Naive thymus-derived CD4-positive, alpha-beta T cell (primary cell): ENCODE measurements at places on chromosomes 1 and 21. TPM values are rescaled to one million over a fixed set of nuclear protein-coding genes. Genes with fewer than 3 reads are reported as not detected.

DNA sequence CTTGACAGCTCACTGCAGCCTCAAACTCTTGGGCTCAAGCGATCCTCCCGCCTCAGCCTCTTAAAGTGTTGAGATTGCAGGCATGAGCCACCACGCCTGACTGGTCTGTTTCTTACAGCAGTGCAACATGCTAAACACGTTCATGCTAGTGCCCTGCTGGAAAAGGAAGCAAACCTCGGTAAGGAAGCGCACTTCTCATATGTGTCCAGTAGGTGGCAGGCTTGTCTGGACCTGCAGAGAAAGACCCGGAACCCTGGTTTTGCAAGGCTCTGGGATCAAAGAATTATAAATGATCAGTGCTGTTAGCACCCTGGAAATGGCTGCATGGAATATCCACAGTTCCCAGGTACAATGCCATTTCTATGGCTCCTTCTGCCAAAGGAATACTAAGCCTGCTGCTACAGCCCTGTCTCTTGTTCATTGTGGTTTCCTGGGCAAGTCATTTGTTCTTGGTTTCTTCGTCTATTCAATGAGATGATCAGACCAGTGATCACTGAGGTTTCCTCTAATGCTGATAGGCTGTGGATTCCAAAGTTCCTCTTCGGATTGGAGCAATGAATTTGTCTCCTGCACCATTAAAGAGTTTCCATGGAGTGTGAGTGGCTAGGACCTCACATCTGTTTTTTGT is 15.9 kb downstream of the RNU5D-1 start:
- H3K27me3 ChIP-seq: no peaks in the 10 kb centered on the region
- H3K4me3 ChIP-seq: peak overlapping the region; percentile 28
- peak overlapping the region; percentile 39 for H3K27ac ChIP-seq
- no peaks in the 10 kb centered on the region for H3K36me3 ChIP-seq

The TNFRSF8 gene
- total RNA-seq: not detected

DNA sequence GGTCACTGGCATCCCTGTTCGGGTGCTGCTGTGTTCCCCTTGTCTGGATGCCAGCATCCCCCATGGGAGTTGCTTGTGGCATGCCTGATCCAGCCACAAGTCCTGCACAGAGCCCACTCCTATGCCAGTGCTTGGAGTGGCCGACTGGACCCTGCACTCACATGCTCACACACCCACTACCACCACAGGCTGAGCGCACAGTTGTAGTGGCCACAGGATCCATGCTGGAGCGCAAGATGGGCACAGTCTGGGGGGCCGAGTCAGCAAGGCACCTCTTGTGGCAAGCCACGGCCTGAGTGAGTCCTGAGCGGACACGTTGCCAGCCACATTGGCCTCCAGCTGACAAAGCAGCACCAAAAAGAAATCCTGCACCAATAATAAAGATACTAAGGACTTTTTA is 661.6 kb upstream of the TMPRSS15 start:
- DNase-seq: no peak
- no peaks in the 10 kb centered on the region for H3K36me3 ChIP-seq
- no peak overlapping the region for H3K4me3 ChIP-seq
- no peak overlapping the region for H3K27ac ChIP-seq
- no peaks in the 10 kb centered on the region for H3K4me1 ChIP-seq

The CLCNKB gene
- not detected for total RNA-seq

The PTCH2 gene
- 1.3 TPM for total RNA-seq

DNA sequence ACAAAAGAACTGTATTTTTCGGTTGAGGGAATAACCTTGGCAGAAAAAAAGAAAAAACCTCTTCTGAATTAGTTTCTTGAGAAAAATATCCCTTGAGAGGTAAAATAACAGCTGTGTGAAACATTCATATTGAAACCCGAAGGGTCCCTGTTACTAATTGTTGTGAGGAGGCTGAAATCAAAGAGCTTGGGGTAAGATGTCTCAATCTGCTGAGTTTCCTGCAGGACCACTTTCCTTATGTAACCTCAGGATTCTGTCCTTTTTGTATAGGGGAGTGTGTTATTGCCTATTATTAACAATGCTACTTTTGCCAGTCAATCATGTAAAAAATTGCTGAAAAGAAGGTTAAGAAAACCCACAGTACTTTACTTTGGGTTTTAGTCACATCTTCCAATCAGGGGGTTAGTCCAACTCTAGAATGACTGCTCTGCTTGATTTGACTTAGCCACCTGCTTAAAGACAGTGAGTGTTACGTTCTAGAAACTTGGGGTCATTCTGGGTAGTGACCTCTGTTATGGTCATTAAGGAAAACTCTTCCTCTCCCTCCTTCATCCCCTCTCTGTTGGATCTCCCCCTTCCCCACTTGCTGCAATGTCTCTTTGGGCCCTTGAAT is 138.8 kb downstream of the GIPC2 start:
- H3K27me3 ChIP-seq: no peaks in the 10 kb centered on the region
- no peaks in the 10 kb centered on the region for H3K4me1 ChIP-seq
- H3K4me3 ChIP-seq: no peak overlapping the region
- no peaks in the 10 kb centered on the region for H3K36me3 ChIP-seq

DNA sequence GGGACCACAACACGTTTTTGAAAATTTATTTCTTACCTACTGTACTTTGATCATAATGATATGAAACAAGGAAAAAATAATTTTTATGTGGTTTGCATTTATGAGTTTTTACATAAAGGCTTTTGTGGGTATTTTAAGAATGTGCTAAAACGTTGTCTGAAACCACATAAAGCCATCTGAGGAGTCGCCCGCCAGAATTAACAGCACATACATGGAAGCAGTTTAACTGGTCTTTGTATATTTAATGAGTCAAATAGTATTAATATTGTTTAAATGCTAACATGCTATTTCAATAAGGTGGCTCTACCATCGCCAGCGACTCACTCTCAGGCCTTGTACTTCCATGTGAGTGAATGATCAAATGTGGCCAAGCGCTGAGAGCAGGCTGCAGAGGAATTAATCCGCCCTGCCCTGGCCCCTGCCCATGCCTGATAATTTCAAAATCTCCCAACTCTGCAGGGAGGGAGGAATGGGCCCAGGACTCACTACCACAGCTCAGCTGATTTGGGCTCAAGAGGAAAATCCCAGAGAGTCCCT is 49.6 kb downstream of the SLC66A1 start:
- H3K27ac ChIP-seq: peak overlapping the region; percentile 1
- no peak overlapping the region for H3K4me3 ChIP-seq
- H3K36me3 ChIP-seq: no peaks in the 10 kb centered on the region
- DNase-seq: no peak
- no peaks in the 10 kb centered on the region for H3K4me1 ChIP-seq
- H3K27me3 ChIP-seq: no peaks in the 10 kb centered on the region

GRCh38 chr1:35556484-35557117 is 602 bp downstream of the KIAA0319L start:
- peak overlapping the region; percentile 77 for H3K27ac ChIP-seq
- DNase-seq: no peak
- peaks cover 16% of the 10 kb centered on the region for H3K4me1 ChIP-seq
- no peaks in the 10 kb centered on the region for H3K27me3 ChIP-seq

The TNFRSF14 gene
- total RNA-seq: 182 TPM

The EPHA8 gene
- not detected in 2 replicates for total RNA-seq

DNA sequence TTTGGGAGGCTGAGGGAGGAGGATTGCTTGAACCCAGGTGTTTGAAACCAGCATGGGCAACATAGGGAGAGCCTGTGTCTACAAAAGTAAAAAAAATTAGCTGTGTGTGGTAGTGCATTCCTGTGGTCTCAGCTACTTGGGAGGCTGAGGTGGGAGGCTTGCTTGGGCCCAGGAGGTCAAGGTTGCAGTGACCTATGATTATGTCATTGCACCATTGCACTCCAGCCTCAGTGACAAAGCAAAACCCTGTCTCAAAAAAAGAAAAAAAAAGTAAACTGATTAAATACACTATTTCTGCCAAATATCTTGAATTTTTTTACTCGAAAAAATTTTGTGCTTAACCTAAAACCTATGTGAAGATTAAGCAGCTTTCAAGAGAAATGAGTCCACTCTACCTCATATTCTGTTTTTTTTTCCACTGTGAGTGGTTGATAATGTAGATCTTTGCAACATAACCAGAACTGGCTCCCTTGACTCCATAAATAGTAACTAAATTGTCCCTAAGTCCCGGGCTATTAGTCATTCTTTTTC is 19.4 kb upstream of the ZNF281 start:
- H3K27ac ChIP-seq: no peak overlapping the region
- H3K4me3 ChIP-seq: no peak overlapping the region
- H3K36me3 ChIP-seq: no peaks in the 10 kb centered on the region
- no peaks in the 10 kb centered on the region for H3K27me3 ChIP-seq

The KRTAP12-1 gene
- total RNA-seq: not detected in 2 replicates

DNA sequence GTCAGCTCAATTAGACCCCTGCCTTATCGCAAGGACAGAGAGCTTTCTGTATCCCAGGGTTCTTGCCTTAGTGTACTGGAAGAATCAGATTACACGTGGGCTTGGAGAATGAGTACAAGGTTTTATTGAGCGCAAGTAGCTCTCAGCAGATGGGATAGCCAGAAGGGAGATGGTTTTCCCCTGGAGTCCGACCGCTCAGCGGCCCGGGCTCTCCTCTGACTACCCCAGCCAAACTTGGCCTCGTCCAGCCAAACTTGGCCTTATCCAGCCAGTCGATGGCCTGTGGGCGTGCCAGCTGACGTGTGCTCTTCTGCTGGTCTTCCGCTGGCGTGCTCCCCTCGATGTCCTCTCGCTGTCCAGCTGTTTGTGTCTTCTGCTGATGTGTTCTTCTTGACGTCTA is 136.9 kb downstream of the SYT14 start:
- no peak overlapping the region for H3K27ac ChIP-seq
- H3K27me3 ChIP-seq: no peaks in the 10 kb centered on the region
- no peaks in the 10 kb centered on the region for H3K36me3 ChIP-seq
- no peaks in the 10 kb centered on the region for H3K4me1 ChIP-seq
- H3K4me3 ChIP-seq: no peak overlapping the region
- DNase-seq: no peak

DNA sequence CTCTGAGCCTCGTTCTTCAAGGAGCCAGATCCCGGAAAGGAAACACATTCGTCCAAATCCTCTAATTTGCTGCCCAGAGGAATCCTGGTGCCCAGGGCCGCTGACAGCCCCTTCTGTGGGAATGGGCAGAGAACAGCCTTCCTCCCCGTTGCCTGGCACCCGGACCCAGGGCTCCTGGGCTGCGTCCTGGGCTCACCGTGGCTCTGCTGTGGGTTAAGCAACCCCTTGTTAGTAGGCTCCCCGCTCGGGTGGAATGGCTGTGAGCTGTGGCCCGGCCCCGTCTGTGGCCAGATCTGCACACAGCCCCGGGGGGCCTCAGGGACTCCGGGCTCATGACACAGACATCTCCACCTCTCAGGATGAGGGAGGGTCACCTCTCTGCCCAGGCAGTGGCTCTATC is 122.9 kb upstream of the ARHGEF16 start:
- H3K27me3 ChIP-seq: no peaks in the 10 kb centered on the region
- H3K36me3 ChIP-seq: no peaks in the 10 kb centered on the region
- no peak overlapping the region for H3K4me3 ChIP-seq
- no peak overlapping the region for H3K27ac ChIP-seq

The NUP210L gene
- total RNA-seq: 0.05 and 0.15 TPM in 2 replicates

The OPTC gene
- total RNA-seq: not detected

The CLEC20A gene
- total RNA-seq: not detected

DNA sequence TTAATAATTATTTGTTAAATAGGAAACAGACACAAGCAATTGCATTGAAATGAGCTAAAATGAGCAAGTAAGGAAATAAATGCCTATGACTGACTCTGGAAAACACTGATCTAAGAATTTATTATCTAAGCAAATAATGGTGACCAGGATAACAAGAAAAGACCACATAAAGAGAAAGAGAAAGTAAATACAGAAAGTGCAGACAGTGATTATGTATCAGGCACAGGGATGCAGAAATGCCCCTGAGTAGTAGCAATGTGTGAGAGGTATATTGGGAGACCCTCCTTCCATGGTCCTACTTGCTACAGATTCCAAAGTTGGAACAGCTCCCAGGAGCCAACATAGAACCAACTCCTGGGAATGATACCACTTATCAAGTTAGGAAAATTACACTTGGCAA is 33.3 kb upstream of the MUTYH start:
- H3K27me3 ChIP-seq: no peaks in the 10 kb centered on the region
- H3K4me3 ChIP-seq: no peak overlapping the region
- no peaks in the 10 kb centered on the region for H3K4me1 ChIP-seq
- no peaks in the 10 kb centered on the region for H3K36me3 ChIP-seq
- no peak for DNase-seq

GRCh38 chr1:231241750-231242149 is 738 bp downstream of the GNPAT start:
- H3K4me3 ChIP-seq: peak overlapping the region; percentile 98
- no peak for DNase-seq
- peaks cover 17% of the 10 kb centered on the region for H3K4me1 ChIP-seq
- H3K27ac ChIP-seq: peak overlapping the region; percentile 93

DNA sequence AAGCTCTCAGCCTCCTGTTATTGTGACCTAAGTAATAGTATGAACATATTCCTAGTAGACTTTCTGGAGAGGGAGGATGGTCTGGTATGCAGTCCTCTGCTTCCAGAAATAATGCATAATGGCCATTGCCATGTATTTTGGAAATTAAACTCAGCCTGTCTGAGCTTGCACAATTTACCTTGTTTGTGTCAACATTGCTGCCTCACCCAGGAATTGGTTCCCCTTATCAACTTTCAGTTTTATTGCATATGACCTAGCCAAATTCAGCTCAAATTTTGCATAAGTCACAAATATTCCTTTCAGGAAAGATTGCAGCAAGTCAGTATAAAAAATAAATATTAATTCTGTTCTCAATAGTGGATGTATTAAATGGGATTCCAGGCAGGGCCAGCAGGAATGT is 101.9 kb upstream of the SLC5A9 start:
- H3K27me3 ChIP-seq: no peaks in the 10 kb centered on the region
- H3K27ac ChIP-seq: no peak overlapping the region
- no peak overlapping the region for H3K4me3 ChIP-seq
- no peaks in the 10 kb centered on the region for H3K4me1 ChIP-seq

DNA sequence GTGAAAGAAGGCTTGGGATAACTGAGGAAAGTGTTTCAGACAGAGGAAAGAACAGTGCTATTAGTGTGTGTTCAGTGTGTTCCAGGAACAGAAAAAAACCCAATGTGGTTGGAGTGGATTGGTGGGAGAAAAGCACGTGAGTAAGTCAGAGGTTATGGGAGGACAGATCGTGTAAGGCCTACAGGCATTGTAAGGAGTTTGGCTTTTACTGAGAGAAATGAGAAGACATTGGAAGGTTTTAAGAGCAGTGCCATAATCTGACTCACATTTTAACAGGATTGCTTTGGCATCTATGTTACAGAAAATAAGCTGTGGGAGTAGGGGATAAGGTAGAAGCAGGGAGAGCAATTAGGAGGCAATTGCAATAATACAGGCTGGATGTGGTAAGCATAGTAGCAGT is 4.8 kb downstream of the ARPC5 start:
- peaks cover 25% of the 10 kb centered on the region for H3K36me3 ChIP-seq
- DNase-seq: no peak
- no peaks in the 10 kb centered on the region for H3K27me3 ChIP-seq
- peaks cover 43% of the 10 kb centered on the region for H3K4me1 ChIP-seq

GRCh38 chr1:90417126-90417525 is 300.0 kb downstream of the BARHL2 start:
- no peaks in the 10 kb centered on the region for H3K27me3 ChIP-seq
- H3K27ac ChIP-seq: no peak overlapping the region
- no peaks in the 10 kb centered on the region for H3K36me3 ChIP-seq
- no peaks in the 10 kb centered on the region for H3K4me1 ChIP-seq
- H3K4me3 ChIP-seq: no peak overlapping the region
- no peak for DNase-seq
